ENCODE measurements at places on chromosomes 3 and 15.
A peak's percentile ranks its signal among the peaks of the same experiment; 100 is the strongest.

DNA sequence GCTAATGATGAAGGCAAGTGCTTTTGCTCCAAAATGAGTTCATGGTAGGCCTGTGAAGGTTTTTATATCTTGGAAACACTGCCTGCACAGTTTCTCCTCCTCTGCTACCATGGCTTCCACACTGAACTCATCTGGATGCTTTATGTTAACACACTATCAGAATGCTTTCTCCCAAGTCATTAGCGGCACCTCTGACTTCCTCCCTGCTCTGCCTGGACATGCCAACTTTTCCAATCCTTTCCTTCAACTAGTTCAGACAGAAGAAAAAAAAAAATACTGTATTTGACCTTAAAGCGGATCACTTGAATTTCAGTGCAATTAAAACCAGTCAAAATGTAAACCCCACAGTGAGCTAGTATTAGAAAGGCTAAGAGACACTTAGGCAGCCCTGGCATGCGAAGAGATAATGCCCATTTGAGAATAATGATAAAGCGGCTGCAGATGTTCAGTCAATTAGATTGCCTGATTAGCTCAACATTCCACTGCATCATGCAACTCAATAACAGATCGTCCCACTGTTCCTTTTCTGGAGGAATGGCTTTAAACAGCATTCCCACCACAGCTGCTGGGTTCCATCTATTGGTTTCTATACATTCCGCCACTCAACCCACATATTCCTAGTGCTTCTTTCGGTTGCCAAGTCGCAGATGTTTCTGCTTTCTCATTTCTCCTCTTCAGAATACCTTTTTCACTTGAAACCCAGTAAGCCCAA, 51.7 kb downstream of the CNTN3 start:
- DNase-seq: no peak

- no peak for DNase-seq
Measured at GRCh38 chr15:53910852-53911251, 67.4 kb upstream of the UNC13C start.

- no peak for DNase-seq
Measured at GRCh38 chr15:46120713-46121112, 485.9 kb downstream of the SQOR start.

DNA sequence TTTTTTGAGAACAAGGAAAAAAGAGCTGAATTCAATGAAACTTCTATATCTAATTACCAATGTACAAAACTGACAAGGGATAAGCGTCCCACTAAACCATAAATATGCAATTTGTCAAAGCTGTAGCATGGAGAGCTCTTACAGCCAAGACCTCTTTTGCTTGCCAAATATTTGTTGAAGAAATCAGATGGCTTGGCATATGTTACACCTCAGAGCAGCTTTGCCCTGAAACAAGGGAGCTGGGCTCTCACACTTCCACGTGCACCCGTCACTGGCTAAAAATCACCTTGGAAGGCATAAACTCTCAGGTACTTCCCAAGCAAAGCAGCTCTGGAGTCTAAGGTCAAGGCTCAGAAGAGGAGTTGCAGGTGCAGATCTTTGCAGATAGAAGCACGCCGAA, 324.7 kb upstream of the SLCO3A1 start:
- no peak for DNase-seq

GRCh38 chr3:46908294-46908985, 30.9 kb downstream of the PTH1R start:
- no peak for DNase-seq

- no peak for DNase-seq
Measured at GRCh38 chr15:60134609-60135008, 130.5 kb downstream of the FOXB1 start.

- DNase-seq: no peak
Measured at GRCh38 chr3:45088543-45089358, 57.4 kb downstream of the CDCP1 start.

- DNase-seq: no peak
Measured at GRCh38 chr15:63251701-63252100, 25.7 kb upstream of the APH1B start.

GRCh38 chr15:88375234-88375927, 91.8 kb downstream of the MRPL46 start:
- DNase-seq: no peak

- no peak for DNase-seq
Measured at GRCh38 chr3:176167272-176167671, 1030.0 kb downstream of the TBL1XR1 start.

DNA sequence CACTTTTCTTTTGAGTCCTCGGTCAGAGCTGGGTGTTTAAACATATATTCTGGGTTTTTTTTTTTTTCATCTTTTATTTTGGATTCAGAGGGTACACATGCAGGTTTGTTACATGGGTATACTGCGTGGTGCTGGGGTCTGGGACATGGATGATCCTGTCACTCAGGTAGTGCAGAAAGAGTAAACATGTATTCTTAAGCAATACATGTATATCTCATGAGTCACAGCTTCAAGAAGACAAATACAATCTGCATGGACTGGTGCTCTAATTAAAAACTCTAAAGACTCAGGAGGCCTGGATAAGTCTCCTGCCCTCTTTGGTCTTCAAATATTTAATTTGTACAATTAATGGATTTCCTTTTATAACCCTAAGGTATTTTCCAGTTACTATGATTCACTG, 50.6 kb upstream of the PHLDB2 start:
- no peak for DNase-seq

DNA sequence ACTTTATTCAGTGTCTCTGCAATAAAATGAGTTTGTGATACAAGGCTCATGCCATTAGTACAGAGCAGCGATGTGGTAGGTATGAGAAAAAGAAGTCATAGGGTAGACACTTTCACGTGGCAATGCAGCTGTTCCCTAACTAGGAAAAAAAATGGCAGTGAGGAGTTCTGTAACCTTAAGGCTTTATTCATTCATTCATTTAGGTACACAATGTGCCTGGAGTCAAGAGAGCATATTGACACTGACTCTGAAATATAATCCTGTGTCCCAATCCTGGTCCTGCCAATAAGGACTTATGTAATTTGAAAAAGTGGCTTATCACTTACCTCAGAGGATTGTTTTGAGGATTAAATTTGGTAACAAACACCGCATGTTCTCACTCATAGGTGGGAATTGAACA, 173.0 kb upstream of the AZI2 start:
- no peak for DNase-seq

DNA sequence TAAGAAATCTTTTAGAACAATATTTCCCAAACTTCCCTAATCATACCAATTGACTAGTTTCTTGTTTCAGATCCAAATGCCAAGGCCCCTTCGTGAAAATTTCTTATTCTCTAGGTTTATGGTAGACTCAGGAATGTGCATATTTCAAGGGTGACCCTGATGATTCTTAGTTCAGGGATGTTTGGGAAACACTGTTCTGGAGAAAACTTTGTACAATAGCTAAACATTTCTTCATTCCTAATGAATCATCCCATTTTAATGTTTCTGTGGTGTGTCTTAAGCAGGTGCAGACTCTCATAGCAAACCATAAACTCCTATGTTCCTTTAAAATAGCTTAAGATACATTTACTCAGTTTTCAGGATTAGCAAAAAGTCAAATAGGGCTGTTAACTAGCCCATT, 314.5 kb downstream of the TIGIT start:
- DNase-seq: peak; percentile 46

GRCh38 chr3:119715105-119715504, 12.3 kb downstream of the CFAP91 start:
- DNase-seq: no peak

- no peak for DNase-seq
Measured at GRCh38 chr3:18443665-18444594, 18.8 kb upstream of the SATB1 start.

GRCh38 chr3:138620431-138620830, 11.9 kb downstream of the FAIM start:
- no peak for DNase-seq

- DNase-seq: no peak
Measured at GRCh38 chr15:77865106-77865610, 212.4 kb downstream of the TBC1D2B start.

GRCh38 chr3:120013481-120013880, 80.8 kb downstream of the GSK3B start:
- no peak for DNase-seq

DNA sequence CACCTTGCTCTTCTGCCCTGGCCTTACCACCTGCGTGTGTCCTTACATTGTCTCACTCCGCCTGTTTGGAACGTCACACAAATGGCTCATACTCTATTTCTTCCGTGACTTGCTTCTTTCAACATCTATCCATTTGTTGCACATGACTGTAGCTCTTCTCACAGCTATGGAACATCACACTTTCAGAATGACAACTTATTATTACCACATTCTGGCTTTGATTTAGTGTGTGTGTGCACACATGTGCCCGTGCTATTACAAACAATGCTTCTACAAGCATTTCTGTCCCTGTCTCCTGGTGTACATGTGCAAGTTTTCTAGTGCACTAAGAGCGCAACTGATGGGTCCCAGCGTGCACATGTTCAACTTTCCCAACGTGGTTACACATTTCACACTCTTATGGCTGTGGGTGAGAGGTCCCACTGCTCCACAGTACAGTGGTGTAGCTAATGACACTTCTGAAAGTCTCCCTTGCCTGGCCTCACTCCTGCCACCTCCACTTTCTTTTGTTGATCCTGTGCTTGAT, 37.8 kb downstream of the PTH1R start:
- DNase-seq: no peak

DNA sequence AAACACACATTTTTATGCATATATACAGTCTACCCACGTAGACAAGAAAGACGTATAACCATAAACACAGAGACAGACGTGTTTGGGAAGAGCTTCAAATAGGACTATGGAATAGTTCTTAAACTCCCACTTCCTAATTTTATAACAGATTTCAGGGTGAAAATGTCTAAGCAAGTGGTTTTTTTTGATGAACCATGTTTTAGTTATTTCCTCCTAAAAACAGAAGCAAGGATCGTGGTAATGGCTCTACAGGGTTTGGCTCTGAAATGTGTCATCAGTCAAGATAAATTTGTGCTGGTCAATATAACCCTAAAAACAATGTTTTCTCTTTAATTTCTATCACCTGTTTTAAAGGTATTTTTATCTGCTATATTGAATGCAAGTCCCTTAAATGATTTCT, 58.2 kb downstream of the FMN1 start:
- no peak for DNase-seq

GRCh38 chr15:49110158-49110944, 45.0 kb downstream of the COPS2 start:
- no peak for DNase-seq

DNA sequence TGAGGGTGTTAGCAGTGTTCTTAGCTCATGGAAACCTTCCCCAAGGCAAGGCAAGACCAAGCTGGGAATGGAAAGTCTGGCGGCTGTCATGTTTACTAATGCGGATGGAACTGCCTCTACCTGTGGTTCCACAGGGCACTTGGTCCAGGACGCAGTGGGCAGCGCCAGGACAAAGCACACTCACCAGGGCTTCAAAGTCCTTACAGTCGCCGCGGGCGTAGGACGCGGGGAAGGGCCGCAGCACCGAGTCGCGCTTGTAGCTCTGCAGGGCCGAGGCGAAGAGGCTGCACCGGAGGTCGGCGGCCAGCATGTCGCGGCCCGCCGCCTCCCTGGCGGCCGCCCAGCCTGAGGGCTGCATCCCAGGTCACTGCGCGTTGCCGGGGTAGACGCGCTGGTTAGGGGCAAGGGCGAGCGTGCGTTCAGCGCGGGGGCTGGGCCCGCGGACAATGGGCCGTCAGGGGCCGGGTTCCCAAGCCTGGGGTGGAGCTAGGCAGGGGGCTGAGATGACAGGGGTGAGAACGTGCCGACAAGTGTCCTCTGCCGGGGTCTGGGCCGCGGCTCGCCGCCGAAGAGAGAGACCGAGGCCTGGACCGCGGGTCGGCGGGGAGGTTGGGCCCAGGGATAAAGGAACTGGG, 497 bp downstream of the PARP16 start:
- peak; percentile 24 for DNase-seq

DNA sequence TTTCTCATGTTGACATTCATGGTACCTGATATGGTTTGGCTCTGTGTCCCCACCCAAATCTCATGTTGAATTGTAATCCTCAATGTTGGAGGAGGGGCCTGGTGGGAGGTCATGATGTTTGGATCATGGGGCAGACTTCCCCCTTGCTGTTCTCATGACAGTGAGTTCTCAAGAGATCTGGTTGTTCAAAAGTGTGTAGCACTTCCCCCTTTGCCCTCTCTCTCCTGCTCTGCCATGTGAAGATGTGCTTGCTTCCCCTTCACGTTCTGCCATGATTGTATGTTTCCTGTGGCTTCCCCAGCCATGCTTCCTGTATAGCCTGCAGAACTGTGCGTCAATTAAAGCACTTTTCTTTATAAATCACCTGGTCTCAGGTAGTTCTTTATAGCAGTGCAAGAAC, 3.3 kb upstream of the UBL7 start:
- no peak for DNase-seq

GRCh38 chr3:171802590-171802956, 7.7 kb downstream of the PLD1 start:
- DNase-seq: no peak

- DNase-seq: no peak
Measured at GRCh38 chr15:87777054-87777561, 479.4 kb downstream of the NTRK3 start.

DNA sequence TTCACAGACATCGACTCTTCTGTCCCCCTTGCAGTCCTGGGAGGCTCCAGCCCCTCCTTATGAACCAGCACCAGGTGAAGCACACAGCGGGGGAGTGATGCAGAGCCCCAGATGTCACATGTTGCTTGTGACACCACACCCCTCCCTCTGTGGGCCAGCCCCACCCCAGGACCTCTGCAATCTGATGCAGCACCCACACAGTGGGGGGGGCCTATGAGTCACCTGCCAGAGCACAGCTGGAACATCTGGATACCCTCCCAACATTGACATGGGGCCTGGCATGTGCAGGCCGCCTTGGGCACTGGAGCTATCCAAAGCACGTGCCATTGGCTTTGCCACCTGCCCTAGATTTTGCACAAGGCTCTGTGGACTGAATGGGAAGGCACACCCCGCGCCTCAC, 70.5 kb downstream of the FEM1B start:
- DNase-seq: no peak

Measured in kidney capillary endothelial cell (primary cell).